A549 treated with GW870086 at 1 μM for 4 hours (cell line): ENCODE measurements at places on chromosomes 11 and 22. TPM values are rescaled to one million over a fixed set of nuclear protein-coding genes. Genes with fewer than 3 reads are reported as not detected.

MMP27 gene
- total RNA-seq, result not detected in 5 replicates

CRYBA4 gene
- not detected in 5 replicates for total RNA-seq

USP2 gene
- total RNA-seq, result 0.48 to 0.79 TPM (median 0.68 TPM) in 5 replicates

PGR gene
- not detected in 5 replicates for total RNA-seq

APOA1 gene
- 0.24 to 0.49 TPM in 2 of 5 replicates, not detected in the others for total RNA-seq

RBMXL2 gene
- total RNA-seq, result not detected in 5 replicates

MMP8 gene
- not detected in 5 replicates for total RNA-seq

MEI1 gene
- 0.53 TPM in 1 of 5 replicates, not detected in the others for total RNA-seq

RTCB gene
- 78.1 to 80.1 TPM (median 78.8 TPM) in 5 replicates for total RNA-seq

MS4A15 gene
- not detected in 5 replicates for total RNA-seq

C11orf42 gene
- not detected in 5 replicates for total RNA-seq

ACTN3 gene
- total RNA-seq, result 0.05 TPM in 1 of 5 replicates, not detected in the others

GLYATL1 gene
- total RNA-seq, result 0.15 TPM in 1 of 5 replicates, not detected in the others

ANGPTL5 gene
- 0.09 to 0.16 TPM in 2 of 5 replicates, not detected in the others for total RNA-seq

SAA1 gene
- 0.97 to 2.6 TPM (median 1.6 TPM) in 5 replicates for total RNA-seq

NCR3LG1 gene
- total RNA-seq, result 1.8 to 3.0 TPM (median 2.6 TPM) in 5 replicates

KCNQ1OT1 gene
- 0.03 to 0.07 TPM (median 0.05 TPM) in 5 replicates for total RNA-seq

SLC22A8 gene
- not detected in 5 replicates for total RNA-seq

C11orf68 gene
- 32.7 to 44.7 TPM (median 43.0 TPM) in 5 replicates for total RNA-seq

OR52I2 gene
- not detected in 5 replicates for total RNA-seq

GPHA2 gene
- total RNA-seq, result not detected in 5 replicates

RRAS2 gene
- 47.8 to 56.8 TPM (median 51.9 TPM) in 5 replicates for total RNA-seq

FXYD2 gene
- 14.3 to 21.9 TPM (median 15.8 TPM) in 5 replicates for total RNA-seq

CNTF gene
- total RNA-seq, result 1.0 to 1.5 TPM (median 1.3 TPM) in 5 replicates
